Nephron progenitor cell (in vitro differentiated cells): ENCODE measurements at places on chromosomes 12 and 14.

DNA sequence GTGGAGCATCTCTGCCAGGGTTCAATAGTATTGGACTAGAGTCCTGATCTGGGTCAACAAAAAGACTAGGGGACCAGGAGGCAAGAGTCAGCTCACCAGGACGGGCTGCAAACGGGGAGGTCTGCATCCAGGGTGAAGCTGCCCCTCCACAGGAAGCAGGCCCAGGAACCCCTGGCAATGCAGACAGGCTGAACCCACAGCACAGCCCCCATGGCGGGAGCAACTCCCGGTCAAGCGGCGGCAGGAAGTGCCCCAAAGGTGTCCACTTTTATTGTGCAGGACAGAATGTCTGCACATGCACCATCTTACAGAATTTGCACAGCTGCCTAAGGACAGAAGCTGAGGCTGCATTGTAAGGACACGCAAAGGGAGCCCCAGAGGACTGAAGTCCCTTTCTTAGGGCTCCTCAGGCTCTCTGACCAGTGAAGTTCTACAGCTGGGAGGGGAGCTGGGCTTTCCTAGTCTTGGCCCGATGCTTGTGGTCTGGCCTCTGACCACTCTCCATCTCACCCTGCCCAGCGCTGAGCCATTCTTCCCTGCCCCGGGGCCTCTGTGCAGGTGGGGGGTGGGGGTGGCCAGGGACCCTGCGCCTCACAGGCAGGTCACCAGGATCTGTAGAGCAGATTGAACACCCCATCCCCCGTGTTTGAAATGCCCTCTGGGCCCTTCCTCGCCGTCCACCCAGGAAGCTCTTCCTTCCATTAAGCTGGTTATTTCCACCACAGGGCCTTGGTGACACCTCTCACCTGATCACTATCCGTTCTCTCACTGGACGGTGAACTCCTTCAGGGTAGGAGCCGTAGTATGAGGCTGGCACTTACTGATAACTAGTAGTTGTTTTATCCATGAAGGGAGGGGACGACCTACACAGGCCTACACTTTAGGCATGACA lies 75.9 kb downstream of the NINJ2 start:
- DNase-seq, result no peak

- DNase-seq, result no peak
Observed at GRCh38 chr12:12960639-12961209, 8.8 kb upstream of the GPRC5D start.

DNA sequence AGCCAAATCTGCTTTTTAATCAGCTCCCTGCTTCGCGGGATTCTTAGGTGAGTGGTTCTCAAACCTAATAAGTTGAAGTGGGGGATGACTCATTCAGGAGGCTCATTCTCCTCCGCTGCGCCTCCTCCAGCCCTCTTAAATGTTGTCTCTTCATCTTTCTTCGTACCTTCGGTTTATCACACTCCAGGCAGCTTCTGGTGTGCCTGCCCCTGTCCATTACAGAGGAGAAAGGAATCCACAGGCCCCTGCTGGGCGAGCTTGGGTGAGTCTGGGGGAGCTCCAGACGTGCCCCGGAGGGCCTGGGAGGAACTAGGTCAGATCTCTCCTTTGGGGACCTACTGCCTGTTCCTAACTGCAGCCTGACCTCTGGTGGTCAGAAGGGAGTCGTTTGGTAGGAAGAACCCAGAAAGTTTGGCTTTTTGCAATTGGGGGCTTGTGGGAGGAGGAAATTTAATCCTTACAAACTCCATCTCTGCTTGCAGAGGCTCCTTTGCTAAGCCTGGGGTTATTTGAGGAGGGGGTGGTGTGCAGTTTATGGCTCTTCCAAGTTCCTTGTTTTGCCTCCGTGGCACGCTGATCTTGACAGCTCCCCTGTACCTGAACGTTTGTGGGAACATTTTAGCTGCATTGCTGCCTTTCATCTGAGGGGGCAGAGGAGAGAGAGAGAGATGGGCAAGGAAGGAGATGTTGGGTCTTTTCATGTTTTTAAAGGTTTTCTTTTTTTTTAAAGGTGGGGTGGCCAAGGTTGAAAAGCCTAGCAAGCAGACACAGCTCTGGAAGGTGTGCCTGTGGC lies 84.1 kb upstream of the GNG2 start:
- DNase-seq, result peak; percentile 62

GRCh38 chr14:100628225-100628624 lies 41.0 kb upstream of the BEGAIN start:
- DNase-seq, result no peak

- no peak for DNase-seq
Observed at GRCh38 chr12:105324704-105325103, 5.8 kb upstream of the C12orf75 start.

GRCh38 chr14:22227084-22227483 lies 361.9 kb downstream of the DAD1 start:
- DNase-seq, result no peak

GRCh38 chr14:25833341-25834126 lies 764.3 kb downstream of the NOVA1 start:
- DNase-seq, result peak; percentile 54

- DNase-seq, result no peak
Observed at GRCh38 chr14:23610090-23610814, 25.9 kb upstream of the DHRS2 start.

- DNase-seq, result peak; percentile 41
Observed at GRCh38 chr14:61466249-61466904, 145.0 kb downstream of the PRKCH start.

GRCh38 chr14:88707088-88707487 lies 85.7 kb downstream of the EML5 start:
- DNase-seq, result no peak

DNA sequence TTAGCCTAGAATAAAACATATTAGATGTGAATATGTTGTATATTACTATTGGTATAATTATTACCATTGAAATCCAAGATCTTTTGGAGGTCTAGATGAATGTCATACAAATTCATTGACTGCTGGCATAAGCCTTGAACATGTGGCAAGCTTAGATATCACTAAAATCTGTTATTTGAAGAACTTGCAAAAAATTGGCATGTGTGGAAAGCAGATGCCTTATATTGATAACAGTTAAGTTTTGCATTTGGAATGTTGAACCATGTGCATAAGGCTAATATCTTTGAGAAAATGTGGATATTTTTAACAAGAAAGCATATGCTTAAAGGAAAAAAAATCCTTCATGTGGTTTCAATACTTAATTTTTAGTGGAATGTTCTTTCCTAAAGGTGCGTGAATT lies 203.6 kb upstream of the PRICKLE1 start:
- no peak for DNase-seq

DNA sequence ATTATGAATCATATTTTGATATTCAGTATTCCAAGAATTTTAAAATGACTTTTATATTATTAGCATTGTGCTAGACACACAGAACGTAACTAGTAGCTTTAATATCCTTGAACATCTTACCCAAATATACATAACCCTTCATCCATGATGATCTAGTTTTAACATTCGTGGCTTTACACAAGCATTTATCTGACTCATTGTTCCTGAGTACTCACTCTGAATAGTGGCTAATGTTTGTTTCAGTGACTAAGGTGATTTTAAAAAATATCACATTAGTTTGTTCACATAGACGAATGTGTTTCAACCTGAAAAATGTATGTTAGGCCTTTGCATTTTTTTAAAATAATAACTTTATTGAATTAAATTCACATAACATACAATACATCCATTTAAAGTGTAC lies 80.0 kb upstream of the PTPRQ start:
- DNase-seq, result no peak

DNA sequence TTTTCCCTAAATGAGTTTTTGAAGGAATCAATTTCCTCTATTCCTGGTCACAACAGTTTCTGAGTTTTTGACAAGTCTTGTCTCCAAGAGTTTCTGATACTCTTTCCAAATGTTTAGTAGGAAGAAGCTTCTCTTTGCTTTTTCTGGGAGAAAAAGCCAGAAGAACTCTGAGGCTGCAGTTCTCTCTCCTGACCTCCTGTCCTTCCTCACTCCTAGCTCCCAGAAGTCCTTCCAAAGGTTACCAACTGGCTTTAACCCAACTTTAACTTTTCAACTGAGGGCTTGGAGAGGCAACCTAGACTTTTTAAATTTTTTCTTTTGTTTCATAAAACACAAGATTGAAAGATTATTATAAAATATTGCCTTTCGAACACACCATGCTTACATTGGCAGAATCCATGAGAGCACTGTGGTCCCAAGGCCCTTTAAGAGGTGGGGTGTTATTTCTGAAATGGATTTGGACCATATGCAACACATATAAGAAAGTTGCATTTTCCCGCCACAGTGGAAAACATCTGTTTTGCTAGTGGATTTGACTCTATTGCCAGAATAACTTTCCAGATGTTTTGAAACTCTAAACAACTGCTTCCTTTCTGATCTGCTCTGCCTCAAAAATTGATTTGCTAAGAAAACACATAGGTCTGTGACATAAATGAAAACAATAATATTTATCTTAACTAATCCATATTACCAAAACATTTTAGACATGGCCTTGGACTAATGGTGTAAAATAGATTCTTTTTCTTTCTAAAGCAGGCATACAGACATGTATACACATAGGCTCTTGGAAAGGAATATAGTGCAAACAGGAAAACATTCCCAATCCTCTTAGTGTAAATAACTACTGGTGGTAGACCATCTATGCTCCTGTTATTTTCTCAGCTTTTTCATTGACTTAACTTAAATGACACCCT lies 22.3 kb upstream of the EPS8 start:
- DNase-seq, result no peak

GRCh38 chr14:67999705-68000384 lies 180.3 kb downstream of the RAD51B start:
- no peak for DNase-seq

- DNase-seq, result no peak
Observed at GRCh38 chr14:91872011-91872501, 4.7 kb upstream of the TC2N start.

GRCh38 chr14:77882098-77882497 lies 82.2 kb downstream of the ADCK1 start:
- no peak for DNase-seq

DNA sequence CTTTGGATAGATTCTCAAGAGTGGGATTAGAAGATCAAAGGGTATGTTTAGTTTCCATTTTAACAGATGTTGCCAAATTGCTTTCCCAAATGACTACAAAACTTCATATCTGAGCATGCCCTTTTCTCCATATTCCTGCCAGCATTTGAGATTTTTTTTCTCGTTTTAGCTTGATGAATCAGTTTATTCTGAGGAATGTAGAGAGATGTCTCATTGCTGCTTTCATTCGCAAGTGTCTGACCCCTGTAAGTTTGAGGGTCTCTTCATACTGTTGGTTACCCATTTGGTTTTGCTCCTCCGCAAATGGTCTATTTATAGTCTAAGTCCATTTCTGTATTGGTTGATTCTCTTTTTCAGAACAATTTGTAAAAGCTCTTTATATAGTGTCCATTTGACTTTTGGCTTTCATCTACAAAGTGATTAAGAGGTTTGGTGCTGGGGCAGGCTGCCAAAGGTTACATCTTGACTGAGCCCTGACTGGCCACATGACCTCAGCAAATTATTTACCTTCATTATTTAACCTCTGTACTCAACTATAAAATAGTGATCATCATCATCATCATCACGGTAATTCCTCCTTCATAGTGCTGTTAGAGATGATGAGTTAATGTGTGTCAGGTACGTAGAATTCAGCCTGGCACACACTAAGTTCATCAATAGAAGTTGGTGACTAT lies 33.6 kb downstream of the HCAR2 start:
- no peak for DNase-seq

DNA sequence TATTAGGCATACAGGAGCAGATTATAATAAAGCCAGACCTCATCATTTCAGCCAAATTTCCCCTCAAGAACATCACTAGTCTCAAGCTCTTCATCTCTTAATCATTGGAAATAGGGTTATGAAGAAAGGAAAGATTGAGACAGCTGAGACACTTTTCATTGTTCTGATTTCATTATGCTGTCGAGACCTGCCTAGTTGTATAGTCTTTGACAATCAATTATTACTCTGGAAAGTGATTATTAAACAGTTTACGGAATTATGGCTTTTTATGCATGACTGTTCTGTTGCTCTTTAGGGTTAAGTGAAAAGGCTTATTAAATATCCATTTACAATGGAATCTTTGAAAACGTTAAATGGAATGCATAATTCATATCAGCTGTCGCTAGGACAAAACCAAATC lies 48.3 kb downstream of the TTC6 start:
- DNase-seq, result no peak

DNA sequence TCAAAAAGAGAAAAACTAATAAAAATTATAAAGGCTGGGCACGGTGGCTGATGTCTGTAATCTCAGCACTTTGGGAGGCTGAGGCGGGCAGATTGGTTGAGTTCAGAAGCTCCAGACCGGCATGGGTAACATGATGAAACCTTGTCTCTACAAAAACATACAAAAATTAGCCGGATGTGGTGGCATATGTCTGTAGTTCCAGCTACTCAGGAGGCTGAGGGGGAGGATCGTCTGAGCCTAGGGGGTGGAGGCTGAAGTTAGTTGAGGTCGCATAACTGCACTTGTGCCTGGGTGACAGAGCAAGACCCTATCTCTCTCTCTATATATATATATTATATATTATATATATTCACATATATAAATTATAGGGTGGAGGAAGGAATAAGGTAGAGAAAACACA lies 32.5 kb upstream of the ANO2 start:
- DNase-seq, result no peak

DNA sequence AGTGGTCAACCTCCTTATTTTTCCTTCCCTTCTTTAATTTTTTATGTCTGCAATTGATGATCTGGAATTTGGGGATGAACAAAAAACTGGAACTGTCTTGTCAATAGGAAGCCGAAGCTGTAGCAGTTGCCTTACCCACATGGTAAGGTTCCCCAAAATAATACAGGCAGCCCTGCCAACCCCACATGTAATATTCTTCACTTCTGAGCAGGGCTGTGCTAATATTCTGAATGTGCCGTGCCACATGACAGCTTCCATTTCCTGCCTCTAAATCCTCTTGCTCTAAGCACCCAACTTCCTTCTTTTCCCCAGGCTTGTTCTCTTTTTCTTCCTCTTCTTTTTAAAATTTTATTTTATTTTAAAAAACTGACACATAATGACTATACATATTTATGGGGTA lies 39.6 kb downstream of the GPATCH2L start:
- no peak for DNase-seq

DNA sequence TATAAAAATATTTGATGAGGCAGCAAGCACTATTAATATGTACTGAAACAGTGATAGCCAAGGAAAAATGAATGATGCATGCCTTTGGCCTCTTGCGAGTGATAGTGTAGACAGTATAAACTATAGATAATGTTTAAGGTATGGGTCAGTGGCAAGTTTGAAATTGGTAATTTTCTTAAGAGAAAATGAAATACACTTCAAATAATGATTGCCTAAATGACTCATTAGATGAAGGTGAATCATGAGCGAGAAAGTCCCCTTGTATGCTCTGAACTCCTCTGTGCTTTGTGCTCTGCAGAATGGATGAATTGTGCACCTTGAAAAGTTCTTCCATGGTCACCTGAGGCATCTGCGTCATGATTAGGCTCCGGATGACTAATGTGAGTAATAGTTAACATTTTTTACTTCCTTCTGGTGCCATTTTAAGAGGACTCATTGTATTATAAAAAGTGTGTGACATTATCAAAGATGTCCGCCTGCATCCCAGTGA lies 84.9 kb upstream of the RTL1 start:
- no peak for DNase-seq
